Hypothalamus (tissue), 51 donors: ENCODE measurements at places on chromosomes 3 and 15.

GRCh38 chr3:23880703-23881339 is 36.0 kb downstream of the NKIRAS1 start:
- no peak for DNase-seq

- DNase-seq, result no peak
Measured at GRCh38 chr15:99058421-99058870, 46.4 kb upstream of the SYNM start.

- no peak for DNase-seq
Measured at GRCh38 chr15:75234191-75234810, 23.8 kb upstream of the GOLGA6C start.

DNA sequence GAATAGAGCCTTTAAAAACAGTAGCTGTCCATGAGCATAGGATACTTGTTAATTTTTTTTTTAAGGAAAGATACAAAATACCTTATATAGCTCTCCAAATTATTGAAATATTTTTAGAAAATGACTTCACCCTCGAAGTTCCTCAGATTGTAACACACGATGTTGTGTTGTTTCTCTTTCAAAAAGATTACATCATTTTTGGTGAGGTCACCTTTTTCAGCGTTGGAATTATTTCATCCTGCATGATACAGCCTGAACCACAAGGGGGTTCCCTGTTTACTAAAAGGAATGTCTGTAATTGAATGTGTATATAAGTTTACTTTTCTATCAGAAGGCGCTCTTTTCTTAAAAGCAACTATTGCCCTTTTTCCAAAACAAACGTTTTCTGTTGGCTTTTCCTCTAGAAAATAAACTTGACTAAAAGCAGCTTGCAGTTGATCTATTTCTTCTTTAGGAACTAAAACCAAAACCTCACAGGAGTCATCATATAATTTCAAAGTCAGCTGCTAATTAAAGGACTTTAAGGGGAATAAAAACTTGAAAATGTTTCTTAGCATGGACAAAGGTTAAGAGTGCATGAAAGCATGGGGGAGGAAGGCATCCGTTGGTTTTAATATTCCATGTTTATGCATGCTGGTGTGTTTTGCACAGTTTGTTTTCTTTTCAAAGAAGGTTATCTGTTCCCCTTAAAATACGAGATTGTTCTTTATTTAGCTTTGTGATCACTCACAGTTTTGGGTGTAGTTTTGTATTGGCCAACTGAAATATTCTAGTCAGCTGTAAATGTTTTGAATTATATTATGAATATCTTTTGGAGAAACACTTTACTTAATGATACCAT is 29.4 kb downstream of the LYSMD4 start:
- DNase-seq, result no peak

DNA sequence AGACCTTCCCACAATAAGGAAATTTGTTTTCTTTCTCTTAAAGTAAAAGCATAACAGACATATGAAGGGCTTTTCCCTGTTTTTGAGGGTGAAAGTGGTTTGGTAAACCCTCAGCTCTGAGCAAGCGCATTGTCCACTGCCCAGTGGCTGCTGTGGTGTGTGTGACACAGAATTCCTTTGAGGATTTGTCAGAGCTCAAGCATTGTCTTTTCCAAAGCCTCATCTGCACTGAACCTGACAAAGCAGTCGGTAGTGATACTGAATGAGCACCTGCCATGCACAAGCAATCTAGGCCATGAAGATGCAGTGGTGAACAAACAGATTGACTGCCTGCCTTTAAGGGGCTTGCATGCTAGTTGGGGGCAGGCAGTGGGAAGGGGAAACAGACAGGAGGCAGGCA is 128.3 kb downstream of the PLCL2 start:
- no peak for DNase-seq

DNA sequence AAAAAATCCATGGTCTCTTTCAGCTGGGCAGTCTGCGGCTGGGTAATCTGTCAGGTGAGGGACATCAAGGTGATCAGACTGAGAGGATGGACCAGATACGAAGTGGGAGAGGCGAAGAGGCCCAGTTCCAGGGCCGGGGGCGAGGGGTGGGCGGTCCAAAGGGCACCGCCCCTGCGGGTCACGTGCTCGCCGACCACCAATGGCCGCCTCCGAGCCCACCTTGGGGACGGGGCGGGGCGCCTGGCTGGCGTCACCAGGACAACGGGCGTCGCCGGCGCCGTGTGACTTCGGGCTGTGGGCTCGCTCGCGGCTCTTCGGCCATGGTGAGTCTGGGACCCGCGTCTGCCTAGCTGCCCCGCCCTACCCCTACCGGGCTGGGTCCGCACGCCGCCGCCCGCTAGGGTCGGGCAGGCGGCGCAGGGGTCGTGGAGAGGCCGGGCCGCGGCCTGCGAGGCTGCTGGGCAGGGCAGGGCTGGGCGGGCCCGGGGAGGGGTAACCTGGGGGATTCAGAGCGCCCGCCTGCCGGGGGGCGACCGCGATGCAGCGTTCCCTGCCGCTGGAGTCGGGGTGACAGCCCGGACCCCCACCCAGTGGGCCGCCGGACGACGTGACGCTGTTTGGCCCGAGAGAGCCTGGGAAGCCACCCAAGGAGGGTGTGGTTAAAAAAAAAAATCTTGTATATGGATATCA is at the start of gene FBXL2:
FBXL2 (plus strand) TSS at position 250 of the 690 bp plus-strand sequence; CDS start at position 321, 71 bp downstream.
- peak; percentile 15 for DNase-seq

GRCh38 chr3:77040926-77041722 is 1.2 kb downstream of the ROBO2 start:
- DNase-seq, result no peak

DNA sequence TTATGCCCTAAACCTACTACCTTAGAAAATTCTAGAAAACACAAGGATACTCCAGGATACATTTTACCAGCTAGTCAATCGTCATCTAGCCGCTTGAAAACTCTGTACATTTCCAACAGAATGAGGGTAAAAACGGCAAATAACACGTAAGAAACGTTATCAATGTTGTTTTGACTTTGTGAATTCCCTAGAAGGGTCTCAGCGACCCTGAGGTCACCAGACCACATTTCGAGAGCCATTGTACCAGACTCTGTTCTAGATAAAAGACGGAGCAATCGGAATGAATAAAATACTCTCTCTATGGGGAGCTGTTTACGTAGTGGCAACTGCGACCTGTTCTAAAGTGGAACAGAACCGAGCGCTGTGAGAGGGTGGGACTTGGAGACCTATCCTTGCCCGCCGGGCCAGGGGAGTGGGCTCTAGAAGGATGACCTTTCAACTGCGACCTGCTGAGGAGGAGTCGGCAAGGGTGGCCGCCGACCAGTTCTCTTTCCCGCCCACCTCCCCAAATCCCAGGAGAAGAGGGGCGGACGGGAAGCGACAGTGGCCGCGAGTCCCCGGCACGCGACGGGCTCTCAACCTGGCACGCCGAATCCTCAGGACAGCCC is 778 bp upstream of the AP4E1 start:
- no peak for DNase-seq

DNA sequence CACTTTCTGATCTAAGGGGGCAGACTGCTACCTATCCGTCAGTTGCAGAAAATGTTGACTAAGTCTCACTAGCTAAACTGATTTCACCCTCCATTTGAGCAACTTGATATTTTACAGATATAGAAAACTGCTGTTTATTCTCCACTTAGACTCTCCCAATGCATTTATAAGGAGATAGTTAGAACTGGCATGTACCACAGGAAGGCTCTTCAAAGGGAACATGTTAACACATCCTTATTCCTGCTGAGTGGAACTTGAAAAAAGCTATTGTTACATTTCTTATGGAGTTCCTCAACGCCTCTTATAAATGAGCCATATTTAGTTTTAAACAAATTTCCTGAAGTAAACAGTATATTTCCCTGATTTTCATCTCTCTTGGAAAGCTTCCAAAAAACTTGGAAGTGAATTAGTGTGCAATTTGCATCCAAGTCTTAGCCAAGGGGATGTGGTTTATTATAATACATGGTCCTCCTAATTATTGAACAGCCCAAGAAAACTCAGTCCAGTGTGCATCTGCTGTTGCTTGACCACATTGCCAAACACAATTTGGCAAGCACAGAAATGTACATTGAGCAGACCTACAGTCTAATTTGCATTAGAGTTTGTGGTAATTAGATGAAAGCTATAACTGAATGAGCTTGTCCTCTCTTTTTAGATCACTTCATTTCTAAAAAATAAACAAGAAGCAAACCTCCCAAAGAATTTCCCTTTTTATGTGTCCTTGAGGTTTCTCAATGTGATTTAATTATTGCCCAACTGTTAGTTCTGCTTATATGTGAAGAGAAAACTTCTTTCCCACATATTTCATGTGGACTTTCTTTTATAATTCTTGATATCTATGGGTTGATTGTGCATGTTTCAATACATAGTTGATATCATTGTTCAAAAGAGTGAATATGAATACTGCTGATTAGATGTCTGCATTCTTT is 72.6 kb upstream of the DPH6 start:
- no peak for DNase-seq

GRCh38 chr3:167851171-167851570 is 115.7 kb downstream of the SERPINI1 start:
- no peak for DNase-seq

GRCh38 chr15:58224068-58224467 is 85.9 kb downstream of the AQP9 start:
- DNase-seq, result no peak

GRCh38 chr3:82957696-82958095 is 1196.3 kb upstream of the GBE1 start:
- no peak for DNase-seq

DNA sequence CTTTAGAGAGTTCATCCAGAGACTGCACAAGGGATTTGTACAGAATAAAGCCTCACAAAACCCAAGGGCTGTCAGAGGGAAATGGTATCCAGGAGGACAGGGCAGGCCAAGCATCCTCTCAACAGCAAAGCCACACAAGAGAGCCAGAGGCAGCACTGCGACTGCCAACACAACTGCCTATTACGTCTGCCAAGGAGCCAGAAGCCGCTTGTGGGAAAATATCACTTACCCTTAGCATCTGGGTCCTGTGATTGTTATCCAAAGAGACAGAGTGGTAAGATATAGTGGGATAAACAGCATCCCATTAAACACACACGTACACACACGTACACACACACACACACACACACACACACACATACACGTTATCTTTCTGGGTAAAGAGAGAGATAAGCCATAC is 618.3 kb upstream of the AGTR1 start:
- no peak for DNase-seq

DNA sequence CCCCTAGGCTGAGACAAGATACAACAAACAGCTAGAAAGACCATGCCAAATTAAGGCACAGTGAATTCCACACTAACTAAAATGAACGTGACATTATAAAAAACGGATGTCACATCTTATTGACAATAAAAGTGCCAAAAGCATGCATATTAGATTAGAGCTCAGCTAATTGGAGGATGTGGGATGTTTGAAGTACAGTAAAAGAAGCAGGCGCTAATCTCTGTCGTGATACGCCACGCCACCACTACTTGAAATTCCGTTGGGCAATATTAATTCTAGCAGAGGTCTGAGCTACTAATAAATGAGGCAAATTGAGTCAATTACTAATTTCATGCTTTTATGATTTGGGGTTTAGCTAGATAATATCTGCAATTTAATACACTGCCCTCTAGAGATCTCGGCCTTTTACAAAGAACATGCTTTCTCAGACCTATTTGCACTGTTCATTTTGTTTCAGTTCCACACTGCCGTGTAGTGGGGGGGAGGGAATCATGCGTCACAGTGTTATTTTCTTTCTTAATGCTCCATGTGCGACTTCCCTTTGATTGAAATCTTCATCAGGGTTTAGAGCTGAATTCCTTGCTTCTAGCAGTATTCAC is 52.9 kb upstream of the ROBO2 start:
- no peak for DNase-seq

GRCh38 chr3:188925376-188925775 is 246.4 kb upstream of the TPRG1 start:
- no peak for DNase-seq

DNA sequence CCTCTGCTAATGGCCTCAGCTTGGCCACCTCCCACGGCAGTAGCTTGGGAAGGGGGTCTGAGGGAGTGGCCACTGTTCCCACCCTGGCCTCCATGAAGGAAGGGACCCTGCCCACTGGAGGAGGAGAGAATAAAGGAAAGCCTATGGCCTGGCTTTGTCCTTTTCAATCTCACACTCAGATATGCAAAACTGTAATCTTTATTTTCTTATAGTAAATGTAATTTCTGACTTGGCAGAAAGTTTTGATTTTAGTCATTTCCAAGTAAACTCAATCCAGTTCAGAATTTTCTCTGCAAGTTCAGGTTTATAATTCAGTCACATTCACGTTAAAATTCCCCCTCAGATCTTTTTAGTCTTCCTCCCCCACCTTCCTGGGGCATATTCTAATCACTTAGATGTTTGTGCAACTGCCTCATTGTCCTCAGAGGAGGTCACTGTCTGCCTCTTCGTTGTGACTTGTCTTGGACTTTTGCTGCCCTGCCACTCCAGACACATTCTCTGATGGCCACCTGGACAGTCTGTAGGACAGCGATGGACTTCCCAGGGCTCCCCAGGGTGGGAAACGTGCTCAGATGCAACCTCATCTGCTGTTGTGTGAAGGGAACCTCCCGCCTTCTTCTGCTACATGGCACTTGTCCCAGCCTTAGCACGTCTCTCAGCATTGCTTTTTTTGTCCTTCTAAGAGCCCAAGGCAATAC is 222.8 kb upstream of the TBL1XR1 start:
- no peak for DNase-seq

DNA sequence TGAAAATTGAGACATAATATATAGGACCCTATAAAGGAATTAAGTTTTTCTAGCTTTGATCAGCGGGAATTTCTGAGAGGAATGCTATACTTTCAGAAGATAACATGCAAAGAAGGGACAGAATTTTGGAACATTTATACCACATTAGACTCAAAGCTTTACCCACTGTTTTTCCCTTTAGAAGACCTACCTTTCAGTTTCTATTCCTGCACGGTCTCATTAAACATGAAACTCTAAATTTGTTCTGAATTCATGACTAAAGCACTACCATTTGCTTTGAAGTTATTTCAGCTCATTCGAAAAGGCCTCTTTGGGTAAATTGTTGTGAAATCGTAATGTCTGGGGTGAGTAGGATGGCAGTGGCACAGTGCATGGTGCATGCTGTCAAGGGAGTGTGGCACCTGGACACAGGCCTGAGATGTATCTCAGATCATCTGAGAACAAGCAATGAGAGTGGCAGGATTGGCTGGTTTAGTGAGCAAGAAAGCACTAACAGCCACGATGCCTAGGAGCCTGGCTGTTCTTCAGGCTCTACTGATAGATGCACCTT is 42.5 kb downstream of the CHCHD4 start:
- no peak for DNase-seq

- DNase-seq, result no peak
Measured at GRCh38 chr3:126394179-126394976, at the start of gene CFAP100. Gene CFAP100 (plus strand): TSS chr3:126394909. CDS start chr3:126396001, 1,092 bp downstream.

GRCh38 chr3:159236321-159236720 is 434.5 kb downstream of the MFSD1 start:
- DNase-seq, result no peak

DNA sequence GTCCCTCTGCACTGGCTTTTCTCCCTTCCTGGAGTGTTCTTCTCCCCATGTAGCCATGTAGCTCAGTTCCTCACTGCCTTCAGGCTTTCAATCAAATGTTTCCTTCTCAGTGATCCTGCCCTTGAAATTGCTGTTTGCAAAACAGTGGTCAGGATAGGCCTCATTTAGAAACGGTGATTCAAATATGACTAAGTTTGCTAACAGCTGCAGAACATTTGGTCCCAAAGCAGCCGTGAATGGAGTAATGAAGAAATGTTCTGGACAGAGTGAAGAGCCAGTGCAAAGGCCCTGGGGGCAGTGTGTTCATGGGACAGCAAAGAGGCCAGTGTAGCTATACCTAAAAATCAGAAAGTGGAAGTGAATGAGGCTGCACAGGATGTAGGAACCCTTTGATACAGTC is 223.4 kb downstream of the FEZF2 start:
- DNase-seq, result no peak

- no peak for DNase-seq
Measured at GRCh38 chr3:151873398-151873797, at the start of gene SUCNR1. Gene SUCNR1 (plus strand): TSS chr3:151873643. CDS start chr3:151879893, 6,250 bp downstream.
